ENCODE measurements at places on chromosomes 11 and 22. TPM values are rescaled to one million over a fixed set of nuclear protein-coding genes. Genes with fewer than 3 reads are reported as not detected.

SOX6 gene
- polyA plus RNA-seq: 24.9 TPM

- no peak for DNase-seq
These were observed 21.7 kb downstream of the SPATA19 start for GRCh38 chr11:133823614-133824013.

DNA sequence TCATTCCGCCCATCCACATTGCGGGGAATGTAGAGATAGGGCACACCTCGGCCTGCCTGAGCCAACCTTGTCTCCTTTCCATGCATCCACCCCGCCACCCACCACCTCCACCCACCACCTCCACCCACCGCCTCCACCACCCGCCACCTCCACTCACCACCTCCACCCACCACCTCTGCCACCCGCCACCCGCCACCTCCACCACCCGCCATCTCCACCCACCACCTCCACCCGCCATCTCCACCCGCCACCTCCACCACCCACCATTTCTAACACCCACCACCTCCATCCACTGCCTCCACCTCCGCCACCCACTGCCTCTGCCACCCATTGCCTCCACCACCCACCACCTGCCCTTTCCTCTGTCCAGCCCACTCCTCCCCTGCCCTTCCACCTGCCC is 78.4 kb downstream of the IGLL1 start:
- no peak for DNase-seq

GRCh38 chr11:74011360-74012073 is 2.6 kb upstream of the UCP3 start:
- DNase-seq: no peak

DNA sequence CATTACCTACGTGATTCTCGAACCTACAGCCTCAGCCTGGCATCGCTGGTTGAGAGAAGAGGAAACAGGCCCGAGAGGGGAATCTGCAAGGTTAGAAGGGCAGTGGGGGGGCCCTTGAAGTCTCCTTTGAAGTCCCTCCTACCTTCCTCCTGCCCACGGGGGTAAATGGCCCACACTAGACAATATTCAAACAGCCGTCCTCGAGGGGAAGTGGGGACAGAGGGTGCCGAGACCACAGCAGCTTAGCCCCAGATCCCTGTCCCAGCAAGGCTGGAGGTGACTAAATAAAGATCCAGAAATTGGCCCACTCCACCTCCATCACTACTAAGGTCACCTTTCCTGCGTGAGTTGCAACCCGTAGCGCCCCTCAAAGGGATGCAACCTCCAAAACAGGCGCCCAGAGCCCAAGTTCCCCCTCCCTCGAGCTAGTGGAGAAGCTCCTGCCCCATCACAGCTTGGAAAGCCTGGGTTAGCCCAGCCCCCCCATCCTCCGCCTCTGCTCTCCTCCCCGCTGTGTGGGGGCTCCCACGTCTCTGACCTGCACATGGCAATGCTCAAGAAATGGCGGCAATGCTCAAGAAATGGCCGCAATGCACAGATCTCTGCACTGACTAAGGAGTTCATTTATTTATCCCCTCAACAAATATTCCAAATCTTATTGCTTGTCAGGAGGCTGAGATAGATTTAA is 788 bp upstream of the RASL10A start:
- DNase-seq: no peak

- DNase-seq: peak; percentile 55
These were observed at the start of gene FIBIN for GRCh38 chr11:26993965-26994457. TSS of gene FIBIN (plus strand) at chr11:26994112. CDS start at chr11:26994527, 415 bp downstream.

GRCh38 chr22:25711491-25711890 is 30.5 kb upstream of the MYO18B start:
- no peak for DNase-seq

DNA sequence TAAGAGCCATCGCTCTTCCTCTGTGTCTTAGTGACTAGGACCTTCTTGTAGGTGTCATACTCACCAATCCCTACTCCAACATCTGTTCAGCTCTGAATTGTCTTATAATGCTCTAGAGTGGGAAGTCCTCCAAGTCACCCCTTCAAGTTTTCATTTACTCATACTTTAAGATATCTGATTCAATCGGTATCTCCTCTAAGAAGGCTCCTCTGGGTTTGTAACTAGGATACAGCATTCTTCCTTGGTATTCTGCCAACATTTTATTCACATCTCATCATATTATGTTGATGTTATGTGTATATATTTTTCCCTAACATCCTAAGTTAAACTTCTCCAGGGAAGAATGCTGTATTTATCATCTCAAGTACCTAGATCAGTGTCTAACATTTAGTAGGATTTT is 662.1 kb downstream of the NTM start:
- DNase-seq: no peak

GRCh38 chr11:1932105-1932480 is 12.6 kb downstream of the TNNT3 start:
- no peak for DNase-seq

DNA sequence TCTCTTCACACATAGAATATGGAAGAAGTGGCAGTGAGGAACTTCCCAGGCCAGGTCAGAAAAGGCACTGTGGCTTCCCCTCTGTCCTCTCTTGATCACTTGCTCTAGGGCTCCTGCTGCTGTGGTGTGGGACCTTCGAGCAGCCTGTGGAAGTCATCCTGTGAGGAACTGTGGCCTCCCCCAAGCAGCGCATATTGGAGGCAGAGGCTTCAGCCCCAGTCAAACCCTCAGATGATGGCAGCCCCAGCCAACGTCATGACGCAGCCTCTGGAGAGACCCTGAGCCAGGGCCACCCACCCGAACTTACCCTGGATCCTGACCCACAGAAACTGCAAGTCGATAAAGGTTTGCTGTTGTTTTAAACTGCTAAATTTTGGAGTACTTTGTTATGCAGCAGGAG is 444.9 kb downstream of the TBC1D22A start:
- DNase-seq: no peak

CHRNA10 gene
- 1.3 TPM for polyA plus RNA-seq

DNA sequence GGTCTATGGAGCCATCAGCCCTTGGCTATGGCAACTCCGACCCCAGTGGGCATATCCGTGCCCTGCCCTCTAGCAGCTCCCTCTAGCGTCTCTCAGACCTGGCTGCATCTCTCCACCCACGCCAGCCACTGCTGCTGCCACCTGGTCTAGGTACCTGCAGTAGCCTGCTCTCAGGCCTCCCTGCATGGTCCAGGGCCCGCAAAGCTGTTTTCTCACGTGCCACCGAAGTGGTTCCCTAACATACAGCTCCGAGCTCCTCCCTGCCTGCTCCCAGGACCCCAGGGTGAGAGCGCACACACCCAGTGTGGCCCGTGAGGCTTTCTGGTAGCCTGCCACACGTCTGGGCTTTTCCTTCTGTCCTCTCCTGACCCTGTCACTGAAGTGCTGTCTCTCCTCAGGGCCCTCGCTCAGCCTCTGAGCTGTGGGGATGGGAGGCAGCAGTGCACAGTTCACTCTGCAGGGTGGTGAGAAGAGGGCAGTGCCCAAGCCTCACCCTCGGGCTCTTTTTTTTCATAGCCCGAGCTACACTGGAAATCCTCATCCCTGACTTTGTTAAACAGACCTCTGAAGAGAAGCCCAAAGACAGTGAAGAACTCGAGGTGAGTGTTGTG is 14.3 kb downstream of the DGCR8 start:
- no peak for DNase-seq
